ENCODE measurements at places on chromosomes 2 and 18.

- no peak for DNase-seq
Observed at GRCh38 chr18:5512176-5512575, 31.6 kb downstream of the EPB41L3 start.

GRCh38 chr18:13616041-13616440 lies 110.3 kb downstream of the FAM210A start:
- no peak for DNase-seq

GRCh38 chr18:10322435-10322834 lies 132.0 kb upstream of the APCDD1 start:
- DNase-seq: no peak

DNA sequence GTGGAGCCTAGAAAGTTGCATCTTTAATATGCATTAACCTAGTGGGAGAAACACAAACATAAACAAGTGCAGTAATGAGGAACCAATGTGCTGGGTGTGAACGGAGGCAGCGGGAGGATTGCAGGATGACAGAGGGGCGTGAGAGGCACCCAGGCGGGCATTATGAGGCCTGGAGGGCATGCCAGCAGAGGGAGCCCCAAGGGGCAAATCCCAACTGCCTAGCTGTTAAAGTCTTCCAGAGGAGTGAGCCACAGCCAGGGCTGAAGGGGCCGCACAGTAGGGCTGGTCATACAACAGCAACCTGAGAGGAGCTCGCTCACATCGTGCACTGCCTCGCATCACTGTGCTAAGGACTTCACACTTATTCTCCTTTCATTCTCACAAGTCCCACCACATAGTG lies 13.3 kb upstream of the PRELID3A start:
- no peak for DNase-seq

- DNase-seq: no peak
Observed at GRCh38 chr2:117360586-117360985, 453.9 kb upstream of the DDX18 start.

- DNase-seq: no peak
Observed at GRCh38 chr18:43471873-43472272, 194.6 kb upstream of the SYT4 start.

DNA sequence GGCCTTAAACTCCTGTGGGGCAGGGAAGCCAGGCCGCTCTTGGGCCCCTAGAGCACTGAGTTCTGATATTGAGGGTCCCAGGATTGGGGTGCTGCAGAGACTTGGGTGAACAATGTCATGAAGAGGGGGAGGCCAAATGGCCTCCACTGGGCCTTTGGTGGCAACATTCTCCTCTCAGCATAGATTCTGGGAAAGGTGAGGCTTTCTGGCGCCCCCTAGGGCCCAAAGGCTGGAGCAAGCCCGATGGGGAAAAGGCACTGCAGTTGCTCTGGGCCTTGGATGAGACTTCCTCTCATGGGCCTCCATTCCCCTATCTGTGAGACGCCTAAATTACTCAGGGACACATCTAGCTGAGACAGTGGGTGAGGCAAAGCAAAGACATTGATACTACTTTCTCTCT lies 84.8 kb downstream of the ACAA2 start:
- DNase-seq: no peak

DNA sequence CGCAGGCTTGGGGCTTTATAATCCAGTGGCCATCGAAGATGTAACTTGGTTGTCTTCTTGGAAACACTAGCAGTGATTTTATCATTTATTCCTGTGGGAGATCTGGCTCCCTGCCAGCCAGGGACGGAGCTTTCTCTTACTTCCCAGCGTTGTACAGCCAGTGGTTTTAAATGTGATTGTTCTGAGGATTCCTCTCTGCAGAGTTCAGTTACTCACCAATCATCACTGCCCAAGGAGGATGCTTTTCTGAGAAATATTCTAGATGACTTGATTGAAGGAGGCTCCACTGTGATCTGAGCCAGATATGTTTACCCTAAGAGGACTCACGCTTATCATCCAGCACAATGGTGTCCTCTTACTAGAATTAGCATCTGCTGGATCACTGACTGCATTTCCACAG lies 744.3 kb downstream of the RNF144A start:
- DNase-seq: no peak

- no peak for DNase-seq
Observed at GRCh38 chr2:138919120-138919747, 139.0 kb upstream of the NXPH2 start.

DNA sequence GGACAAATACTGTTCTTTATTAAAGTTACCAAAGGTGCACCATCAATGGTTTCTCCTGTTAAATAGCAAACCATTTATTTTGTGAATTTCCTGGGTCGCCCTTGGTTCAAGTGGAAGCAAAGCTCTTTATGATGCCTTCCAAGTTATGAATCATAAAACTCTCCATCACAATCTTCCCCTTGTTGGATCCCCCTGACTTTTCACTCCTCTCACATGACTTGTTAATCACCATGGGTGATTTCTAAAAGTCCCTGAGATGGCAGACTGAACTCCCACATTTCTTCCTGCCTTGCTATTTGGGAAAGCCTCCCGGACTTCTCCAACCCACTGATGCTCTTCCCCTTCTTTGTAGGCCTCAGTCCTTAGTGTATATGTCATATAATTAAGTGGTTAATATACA lies 176.0 kb downstream of the THADA start:
- no peak for DNase-seq

- no peak for DNase-seq
Observed at GRCh38 chr18:61199171-61199848, 133.9 kb upstream of the CDH20 start.

DNA sequence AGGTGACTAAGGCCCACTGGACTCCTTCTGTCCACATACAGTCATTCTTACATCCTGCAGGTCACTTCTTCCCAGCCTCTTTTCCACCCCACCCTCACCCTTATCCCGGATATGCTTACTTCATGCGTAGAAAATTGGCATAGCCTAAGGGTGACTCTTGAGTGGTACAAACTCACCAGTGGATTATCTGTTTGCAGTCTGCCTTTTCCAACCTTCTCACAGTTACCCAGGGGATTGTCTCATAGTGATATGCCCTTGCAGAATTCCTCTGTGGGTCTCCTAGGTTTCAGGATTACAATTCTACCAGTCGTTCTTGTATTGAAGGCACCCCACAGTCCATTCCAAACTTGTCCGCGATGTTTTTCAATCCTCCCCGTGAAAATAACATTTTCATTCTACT lies 752.9 kb upstream of the HS6ST1 start:
- DNase-seq: no peak

DNA sequence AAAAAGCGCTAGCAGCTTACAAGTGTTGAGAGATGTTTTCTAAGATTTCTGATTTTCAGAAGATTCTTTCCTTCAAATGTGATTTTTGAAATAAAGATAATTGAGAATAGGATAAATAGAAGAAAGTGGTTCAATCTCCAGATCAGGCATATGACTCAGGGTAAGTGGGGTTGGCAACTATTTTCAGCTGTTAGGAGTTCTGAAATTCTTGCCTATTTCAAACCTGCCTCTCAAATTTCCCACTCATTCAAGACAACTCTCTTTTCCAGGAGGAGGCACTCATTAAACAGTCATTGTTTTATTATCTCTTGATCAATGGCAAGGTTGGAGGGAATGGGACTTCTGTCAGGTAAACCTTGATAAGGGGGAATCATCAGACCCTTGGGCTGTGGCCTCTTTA lies 138.9 kb downstream of the HNMT start:
- no peak for DNase-seq

GRCh38 chr2:112029164-112029563 lies 25.9 kb upstream of the TMEM87B start:
- no peak for DNase-seq

- DNase-seq: no peak
Observed at GRCh38 chr2:166417669-166418068, 41.9 kb upstream of the SCN9A start.

DNA sequence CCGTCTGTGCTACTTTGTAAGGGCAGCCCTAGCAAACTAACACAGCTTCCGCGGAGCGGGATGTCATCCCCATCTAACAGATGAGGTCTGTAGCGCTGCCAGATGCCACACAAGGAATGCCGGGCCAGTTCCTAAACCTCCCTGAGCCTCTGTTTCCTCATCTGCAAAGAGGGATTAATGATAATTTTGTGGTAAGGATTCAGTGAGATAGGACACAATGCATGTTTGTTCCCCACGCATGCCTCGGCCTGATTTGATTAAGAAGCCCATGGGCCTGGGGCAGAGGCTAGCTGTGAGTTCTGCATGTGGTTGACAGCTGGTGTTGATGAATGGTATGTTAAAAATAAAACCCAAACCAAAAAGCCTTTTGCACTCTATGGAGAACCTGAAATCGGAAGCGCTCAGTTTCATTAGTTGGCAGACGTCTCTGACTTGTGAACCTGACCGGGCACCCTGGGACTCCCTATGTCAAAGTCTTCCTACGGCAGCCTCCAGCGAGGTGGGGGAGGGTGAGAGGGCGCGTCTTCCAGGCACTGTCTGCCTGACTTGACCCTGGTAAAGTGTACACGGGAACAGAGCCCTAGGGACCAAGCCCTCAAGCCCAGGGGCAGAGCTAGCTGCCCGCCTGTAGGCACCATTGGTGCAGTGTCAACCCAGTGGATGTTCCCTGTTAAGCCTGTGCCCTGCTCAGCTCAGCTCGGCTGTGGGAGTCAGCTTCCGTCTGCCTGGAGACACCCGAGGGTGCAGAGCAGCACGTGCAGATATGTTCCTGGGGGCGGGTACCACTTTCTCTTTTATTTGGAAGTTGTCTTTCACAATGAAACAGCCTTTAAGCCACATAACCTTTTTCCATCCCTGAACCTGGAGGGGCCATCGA lies 14.8 kb upstream of the INHBB start:
- DNase-seq: no peak

DNA sequence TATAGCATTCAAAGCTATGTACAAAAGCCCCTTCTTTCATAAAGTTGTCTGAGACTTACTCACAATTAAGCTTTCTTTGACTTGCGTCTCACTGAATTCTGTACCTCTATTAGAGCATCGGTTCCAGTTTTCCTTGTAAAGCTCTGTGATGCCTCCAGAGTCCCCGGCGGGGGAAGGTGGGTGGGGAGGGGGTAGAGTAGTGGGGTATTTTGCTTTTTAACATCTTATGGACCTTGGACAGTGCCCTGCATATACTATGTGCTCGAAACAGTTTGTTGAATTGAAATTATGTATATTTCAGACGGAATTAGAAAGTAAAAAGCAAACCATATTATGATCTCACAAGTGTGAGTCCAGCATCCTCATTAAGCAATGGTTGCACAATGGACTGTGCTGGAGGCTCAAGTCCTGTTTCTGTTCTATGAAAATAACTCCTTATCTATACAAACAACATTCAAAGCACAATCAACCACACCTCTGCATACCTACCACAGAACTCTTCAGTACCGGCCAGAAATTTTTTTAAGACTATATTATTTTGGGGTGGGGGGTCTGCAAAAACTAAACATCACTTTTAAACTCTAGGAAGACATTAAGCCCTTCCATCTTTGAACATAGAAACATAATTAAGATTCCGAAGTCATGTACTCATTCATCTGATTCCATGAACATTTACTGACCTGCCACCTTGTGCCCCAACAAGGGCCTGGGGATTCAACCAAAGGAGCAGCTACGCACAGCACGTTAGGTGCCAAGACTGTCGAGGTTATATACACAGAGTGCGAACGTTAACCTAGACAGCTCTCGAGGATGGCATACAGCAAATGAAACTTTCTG lies 908 bp downstream of the STAT1 start:
- no peak for DNase-seq

- no peak for DNase-seq
Observed at GRCh38 chr18:57331718-57332117, 20.6 kb upstream of the ST8SIA3 start.

GRCh38 chr2:209334188-209335017 lies 89.4 kb upstream of the MAP2 start:
- DNase-seq: no peak

- no peak for DNase-seq
Observed at GRCh38 chr2:2701176-2701781, 370.2 kb upstream of the MYT1L start.

- no peak for DNase-seq
Observed at GRCh38 chr2:238267884-238268680, 20.3 kb downstream of the PER2 start.

- no peak for DNase-seq
Observed at GRCh38 chr2:207131594-207131993, 34.2 kb downstream of the KLF7 start.

DNA sequence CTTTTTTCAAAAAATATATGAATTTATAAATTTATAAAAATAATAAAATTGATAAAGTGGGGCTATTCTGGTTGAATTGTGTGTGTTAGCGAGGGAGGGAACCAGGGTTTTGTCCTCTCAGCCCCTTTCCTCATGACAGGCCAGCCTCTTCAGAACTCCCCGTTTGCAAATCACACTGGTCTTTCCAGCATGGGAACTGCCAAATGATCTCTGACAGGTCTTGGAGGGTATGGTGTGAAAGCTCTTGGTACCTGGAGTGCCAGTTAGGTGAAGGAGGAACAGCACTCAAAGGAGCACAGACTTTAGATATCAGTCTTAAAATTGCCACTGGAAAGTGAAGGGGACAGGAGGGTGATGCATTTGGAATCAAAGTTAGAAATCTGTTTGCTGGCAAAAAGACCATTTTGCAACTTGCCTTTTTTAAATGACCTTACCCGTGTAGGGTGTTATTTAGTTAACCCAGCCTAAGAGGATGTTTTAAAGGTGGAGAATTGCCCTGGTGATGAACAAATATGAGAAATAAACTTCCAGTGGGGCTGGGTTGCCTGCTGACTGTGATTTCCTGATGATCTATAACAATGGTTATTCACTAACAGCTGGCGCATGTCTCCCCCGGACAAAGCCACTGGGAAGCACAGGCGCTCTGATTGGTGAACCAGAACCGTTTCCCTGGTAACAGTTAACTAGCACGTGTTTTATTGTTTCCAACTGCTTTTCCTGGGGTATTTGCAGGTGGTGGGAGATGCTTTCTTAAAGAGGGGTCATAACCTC lies 85.3 kb upstream of the EFEMP1 start:
- peak; percentile 4 for DNase-seq

- no peak for DNase-seq
Observed at GRCh38 chr2:57850415-57851130, 196.0 kb upstream of the VRK2 start.

- no peak for DNase-seq
Observed at GRCh38 chr2:231167745-231168459, 30.5 kb upstream of the ARMC9 start.

- no peak for DNase-seq
Observed at GRCh38 chr2:21821672-21822227, 698.0 kb downstream of the TDRD15 start.

DNA sequence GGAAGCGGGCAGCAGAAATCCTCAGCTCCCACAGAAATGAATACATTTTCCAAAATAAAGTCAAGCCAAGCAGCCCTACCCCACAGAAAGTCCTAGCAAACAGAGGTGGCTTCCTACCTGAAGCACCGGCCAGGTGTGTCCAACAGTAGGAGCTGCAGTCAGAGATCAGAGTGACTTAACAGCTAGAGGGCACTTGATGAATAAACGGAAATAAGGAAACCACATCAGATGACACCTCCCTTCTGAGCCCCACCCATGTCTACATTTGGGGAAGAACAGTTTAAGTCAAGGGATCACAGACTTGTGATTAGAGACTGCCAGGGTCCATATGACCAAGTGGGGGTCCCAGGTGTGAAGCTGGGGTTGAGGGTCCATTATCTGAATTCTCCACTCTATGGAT lies at the start of gene CXCR1:
TSS of gene CXCR1 (minus strand) at position 172 of the 400 bp plus-strand sequence. CDS start 1,751 bp downstream, outside the sequence.
- no peak for DNase-seq

All from gastrocnemius medialis (tissue), 4 donors.